ENCODE measurements at places on chromosomes 11 and 22. TPM values are rescaled to one million over a fixed set of nuclear protein-coding genes. Genes with fewer than 3 reads are reported as not detected.

Gene RCE1
- total RNA-seq = 20.4 TPM

Gene GAL
- not detected for total RNA-seq

Gene C11orf97
- not detected for total RNA-seq

DNA sequence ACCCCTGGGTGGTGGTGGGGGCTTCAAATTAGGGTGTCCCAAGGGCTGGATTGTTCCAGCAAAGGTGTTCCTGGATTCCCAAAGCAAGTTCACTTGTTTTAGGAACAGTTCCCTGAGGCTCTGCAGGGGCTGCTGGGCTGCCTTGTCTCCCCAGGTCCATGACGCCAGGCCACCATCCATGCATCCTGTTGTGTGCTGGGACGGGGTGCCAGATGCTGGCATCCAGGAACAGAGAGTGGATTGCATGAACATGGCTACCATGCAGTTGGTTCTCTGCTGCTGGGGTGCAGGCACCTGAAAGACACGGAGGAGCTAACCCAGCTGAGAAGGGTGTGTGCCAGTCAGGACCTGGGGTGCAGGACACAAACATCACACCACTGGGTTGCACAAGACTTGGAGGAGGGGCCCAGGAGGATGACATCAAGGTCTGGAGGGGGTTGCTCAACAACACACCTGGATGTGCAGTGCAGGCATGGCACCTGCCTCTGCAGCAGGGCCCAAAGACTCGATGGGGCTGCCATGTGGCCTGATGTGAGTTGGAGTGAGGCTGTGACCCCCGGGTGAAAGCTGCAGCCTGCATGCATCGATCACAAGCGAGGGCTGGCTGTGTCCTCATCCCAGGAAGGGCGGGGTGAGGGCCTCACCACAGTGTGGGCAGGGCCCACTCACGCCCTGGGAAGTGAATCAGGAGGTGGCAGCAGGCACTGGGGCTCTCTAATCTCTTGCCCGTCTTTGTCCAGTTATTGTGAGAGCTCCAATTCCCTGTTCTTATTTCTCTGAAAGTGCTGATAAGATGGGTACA is 74.0 kb upstream of the CLDN5 start:
- H3K4me1 ChIP-seq = peaks cover 41% of the 10 kb centered on the region
- no peaks in the 10 kb centered on the region for H3K27me3 ChIP-seq
- peak overlapping the region; percentile 42 for H3K4me3 ChIP-seq
- DNase-seq = peak; percentile 85
- H3K27ac ChIP-seq = peak overlapping the region; percentile 99

GRCh38 chr11:56842814-56843794 is 94.6 kb upstream of the OR9G4 start:
- H3K36me3 ChIP-seq = no peaks in the 10 kb centered on the region
- no peak overlapping the region for H3K4me3 ChIP-seq
- no peak for DNase-seq
- no peaks in the 10 kb centered on the region for H3K27me3 ChIP-seq
- no peak overlapping the region for H3K27ac ChIP-seq
- no peaks in the 10 kb centered on the region for H3K4me1 ChIP-seq

GRCh38 chr11:79314906-79315689 is 125.7 kb downstream of the TENM4 start:
- no peaks in the 10 kb centered on the region for H3K4me1 ChIP-seq
- H3K27me3 ChIP-seq = no peaks in the 10 kb centered on the region
- H3K4me3 ChIP-seq = no peak overlapping the region
- DNase-seq = no peak

DNA sequence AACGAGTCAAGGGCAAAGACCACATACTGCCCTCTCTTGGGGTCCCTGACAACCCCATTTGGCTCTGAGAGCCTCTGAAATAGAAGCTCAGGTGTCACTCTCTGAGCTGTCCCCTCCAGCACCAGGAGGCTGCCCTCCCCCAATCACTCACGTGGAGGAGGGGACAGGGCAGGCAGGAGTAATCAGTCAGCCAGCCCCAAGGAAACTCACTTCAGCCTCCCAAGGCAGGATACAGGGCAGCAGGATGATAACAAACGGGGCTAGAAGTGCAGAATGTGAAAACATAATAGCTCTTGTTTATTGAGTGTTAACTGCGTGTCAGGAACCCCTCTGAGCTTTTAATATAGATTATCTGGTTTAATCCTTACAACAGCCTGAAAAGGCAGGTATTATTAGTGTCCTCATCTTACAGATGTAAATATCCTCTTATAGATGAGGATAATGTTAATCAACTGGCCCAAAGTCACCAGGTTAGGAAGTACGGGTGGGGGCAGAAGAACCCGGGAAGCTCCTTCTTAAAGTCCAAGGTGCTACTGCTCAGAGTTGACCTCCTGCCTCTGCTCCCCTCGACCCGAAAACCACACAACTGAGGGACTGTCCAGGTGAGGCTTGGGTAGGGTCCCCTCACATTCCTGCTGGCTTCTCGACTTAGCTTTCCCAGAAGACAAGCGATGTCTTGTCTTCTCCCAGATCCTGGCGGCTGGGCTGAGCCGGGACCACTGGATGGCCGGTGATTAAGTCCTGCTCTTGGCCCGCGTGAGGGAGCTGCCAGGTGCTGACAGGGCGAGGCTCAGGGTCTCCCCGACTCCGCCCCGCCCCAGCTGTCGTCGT is 2.7 kb downstream of the CHRM4 start:
- peak overlapping the region; percentile 70 for H3K4me3 ChIP-seq
- H3K4me1 ChIP-seq = peaks cover 30% of the 10 kb centered on the region
- no peak for DNase-seq
- H3K36me3 ChIP-seq = no peaks in the 10 kb centered on the region
- H3K27ac ChIP-seq = no peak overlapping the region
- no peaks in the 10 kb centered on the region for H3K27me3 ChIP-seq

DNA sequence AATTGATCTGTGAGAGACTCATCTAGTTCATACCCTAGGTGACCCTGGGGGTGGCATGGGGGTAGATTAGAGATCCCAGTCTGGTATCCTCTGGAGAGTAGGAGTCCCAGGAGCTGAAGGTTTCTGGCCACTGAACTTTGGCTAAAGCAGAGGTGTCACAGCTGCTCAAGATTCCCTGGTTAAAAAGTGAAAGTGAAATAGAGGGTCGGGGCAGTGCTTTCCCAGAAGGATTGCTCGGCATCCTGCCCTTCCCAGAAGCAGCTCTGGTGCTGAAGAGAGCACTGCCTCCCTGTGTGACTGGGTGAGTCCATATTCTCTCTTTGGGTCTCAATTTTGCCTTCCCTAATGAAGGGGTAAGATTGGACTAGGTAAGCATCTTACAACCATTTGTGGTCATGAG is 653 bp downstream of the IL18BP start:
- H3K36me3 ChIP-seq = peaks cover 8% of the 10 kb centered on the region
- no peak for DNase-seq
- no peak overlapping the region for H3K27ac ChIP-seq
- peaks cover 13% of the 10 kb centered on the region for H3K4me1 ChIP-seq

DNA sequence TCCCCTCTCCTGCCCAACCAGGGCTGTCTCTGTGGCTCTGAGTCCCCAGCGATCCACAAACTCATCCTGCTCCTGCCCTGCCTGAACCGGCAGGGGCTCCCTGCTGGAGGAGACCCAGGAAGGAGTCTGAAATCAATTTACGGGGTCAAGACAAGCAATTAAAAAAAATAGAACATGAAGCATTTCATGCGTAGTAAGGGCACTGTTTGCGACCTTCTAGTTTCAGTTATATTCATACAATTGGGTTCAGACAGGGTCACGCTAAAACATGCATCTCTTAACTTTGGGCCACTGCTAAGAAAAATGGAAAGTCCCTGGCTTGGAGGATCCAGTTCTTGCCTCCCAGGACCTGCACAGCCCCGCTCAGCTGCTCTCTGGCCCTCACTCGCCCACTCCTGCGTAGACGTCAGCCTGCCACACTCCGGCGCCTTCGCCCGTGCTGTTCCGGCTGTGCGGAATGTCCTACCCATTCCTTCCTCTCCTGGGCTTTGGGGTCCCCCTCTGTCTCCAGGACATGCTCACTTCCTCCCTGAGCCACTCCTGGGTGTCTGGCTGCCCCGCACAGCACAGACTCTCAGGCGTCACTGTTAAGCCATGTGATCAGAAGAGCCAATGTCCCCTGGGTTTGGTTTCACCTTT is 12.8 kb downstream of the NFAM1 start:
- no peak overlapping the region for H3K27ac ChIP-seq
- no peaks in the 10 kb centered on the region for H3K36me3 ChIP-seq

GRCh38 chr11:390175-390574 is 3.8 kb upstream of the PKP3 start:
- no peak overlapping the region for H3K27ac ChIP-seq
- no peak for DNase-seq
- H3K4me3 ChIP-seq = no peak overlapping the region

Gene PHF5A
- 90.3 TPM for total RNA-seq

DNA sequence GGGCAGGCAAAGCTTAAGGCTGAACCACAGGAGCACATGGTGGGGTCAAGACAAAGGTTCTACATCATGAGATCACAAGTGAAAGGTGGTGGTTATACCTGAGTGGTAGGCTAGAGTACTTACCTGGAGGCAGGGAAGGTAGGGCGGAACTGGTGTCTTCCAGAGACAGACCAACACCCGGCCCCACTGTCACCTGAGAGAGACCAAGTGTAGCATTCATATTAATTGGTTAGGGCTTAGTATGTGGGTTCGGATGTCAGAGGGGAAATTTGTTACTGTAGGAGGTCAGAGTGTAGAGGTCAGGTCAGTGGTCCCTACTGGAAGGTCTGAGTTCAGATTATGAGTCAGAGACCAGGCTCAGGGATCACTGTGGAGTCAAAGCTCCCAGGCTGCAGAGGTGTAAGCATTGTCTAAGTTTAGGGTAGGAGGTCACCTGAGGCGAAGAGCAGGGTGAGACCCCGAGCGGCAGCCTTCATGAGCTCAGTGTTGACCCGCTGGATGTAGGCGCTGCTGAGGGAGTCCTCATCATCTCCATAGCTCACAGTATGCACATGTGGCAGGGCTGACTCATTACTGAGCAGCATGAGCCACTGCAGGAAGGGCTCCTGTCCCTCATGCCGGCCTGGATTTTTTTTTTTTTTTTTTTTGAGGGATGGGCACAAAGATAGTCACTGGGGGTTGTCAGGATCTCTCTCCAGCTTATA is 3.2 kb downstream of the TPP1 start:
- peaks cover 37% of the 10 kb centered on the region for H3K4me1 ChIP-seq
- H3K27me3 ChIP-seq = no peaks in the 10 kb centered on the region
- no peak for DNase-seq
- no peak overlapping the region for H3K27ac ChIP-seq
- H3K4me3 ChIP-seq = no peak overlapping the region

- no peaks in the 10 kb centered on the region for H3K4me1 ChIP-seq
- H3K36me3 ChIP-seq = no peaks in the 10 kb centered on the region
- no peak overlapping the region for H3K4me3 ChIP-seq
- no peak overlapping the region for H3K27ac ChIP-seq
- no peaks in the 10 kb centered on the region for H3K27me3 ChIP-seq
- DNase-seq = no peak
Measured at GRCh38 chr11:44952082-44952481, 1.4 kb upstream of the TP53I11 start.

DNA sequence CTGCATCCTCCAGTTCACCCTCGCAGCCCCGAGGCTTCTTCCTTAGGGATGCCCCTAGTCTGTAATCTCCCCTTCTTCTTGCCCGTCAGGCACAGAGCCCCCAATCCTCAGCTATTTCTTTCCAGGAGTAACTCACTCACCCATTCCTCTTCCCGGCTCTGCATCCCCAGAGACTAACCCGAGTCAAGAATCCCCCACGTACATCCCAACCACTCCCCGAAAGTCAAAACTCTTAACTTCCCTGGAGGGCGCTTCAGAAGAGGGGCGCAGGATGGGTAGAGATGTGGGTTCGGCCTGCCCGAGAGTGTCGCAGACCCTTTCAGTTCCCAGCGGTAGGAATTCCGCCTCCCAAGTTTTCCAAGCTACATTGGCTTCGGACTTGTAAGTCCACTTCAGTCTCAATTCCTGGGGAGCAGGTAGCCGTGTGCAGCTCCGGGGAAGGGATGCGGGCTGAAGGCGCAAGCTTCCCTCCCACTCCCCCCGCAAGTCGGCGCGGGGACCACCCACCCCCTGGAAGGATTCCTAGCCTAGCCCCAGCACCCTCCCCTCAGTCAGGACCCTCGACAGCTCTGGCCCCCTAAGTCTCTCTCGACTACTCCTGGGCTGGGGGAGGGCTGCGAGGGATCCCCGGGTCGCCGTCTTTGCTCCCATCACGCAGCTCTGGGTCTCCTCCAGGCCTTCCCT is 871 bp downstream of the BDNF start:
- H3K27me3 ChIP-seq = no peaks in the 10 kb centered on the region
- H3K36me3 ChIP-seq = no peaks in the 10 kb centered on the region
- no peak overlapping the region for H3K27ac ChIP-seq
- H3K4me3 ChIP-seq = no peak overlapping the region
- peaks cover 44% of the 10 kb centered on the region for H3K4me1 ChIP-seq
- DNase-seq = peak; percentile 19

DNA sequence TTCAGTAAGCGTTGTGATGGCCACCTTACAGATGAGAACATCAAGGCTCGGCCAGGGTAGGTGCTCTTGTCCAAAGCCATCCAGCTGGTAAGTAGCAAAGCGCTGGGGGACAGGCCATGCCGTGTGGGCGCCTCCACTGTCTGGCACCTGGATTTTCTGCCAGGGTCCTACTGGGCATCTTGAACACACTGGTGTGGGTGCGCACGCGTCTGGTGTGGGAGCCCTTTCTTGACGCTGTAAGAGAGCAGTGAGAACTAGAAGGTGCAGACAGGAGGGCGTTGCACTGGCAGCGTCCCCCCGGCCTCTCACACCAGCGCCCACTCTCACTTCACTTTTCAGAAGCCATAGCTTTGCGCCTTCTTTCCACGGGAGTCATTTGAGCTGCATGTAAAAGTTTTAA is 296.6 kb downstream of the TBC1D22A start:
- H3K4me1 ChIP-seq = peaks cover 57% of the 10 kb centered on the region
- H3K4me3 ChIP-seq = no peak overlapping the region
- H3K36me3 ChIP-seq = no peaks in the 10 kb centered on the region
- peak; percentile 53 for DNase-seq
- H3K27ac ChIP-seq = peak overlapping the region; percentile 65
- no peaks in the 10 kb centered on the region for H3K27me3 ChIP-seq

DNA sequence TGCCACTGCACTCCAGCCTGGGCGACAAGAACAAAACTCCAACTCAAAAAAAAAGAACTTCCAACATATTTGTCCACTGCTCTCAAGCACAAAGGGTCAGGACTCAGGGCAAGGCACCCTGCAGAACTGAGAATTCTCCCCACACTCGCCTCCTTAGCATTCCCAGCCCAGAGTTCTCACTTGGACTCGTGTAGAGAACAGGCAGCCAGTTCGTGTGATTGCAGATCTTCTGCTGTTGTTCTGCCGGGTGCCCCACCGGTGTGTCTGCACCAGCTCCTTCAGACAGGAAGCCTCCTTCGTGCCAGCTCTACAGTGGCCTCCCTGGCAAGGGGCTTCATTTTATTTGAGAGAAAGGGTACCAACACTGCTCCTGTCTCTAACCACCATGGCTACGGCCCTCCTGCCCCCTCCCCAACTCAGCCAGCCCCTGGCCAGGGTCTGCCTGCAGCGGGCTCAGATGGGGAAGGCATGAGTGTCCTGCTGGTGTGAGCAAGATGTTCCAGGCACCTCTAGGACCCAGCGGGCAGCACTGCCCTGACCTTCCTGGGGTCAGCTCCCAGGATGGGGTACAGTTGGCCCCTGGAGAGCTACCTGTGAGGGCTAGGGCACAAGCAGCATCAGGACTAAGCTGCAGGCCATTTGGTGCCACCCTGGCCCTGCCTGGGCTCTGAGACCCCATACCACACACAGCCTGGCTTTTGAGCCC is 19.5 kb upstream of the SCGB1A1 start:
- H3K4me3 ChIP-seq = no peak overlapping the region
- H3K27me3 ChIP-seq = no peaks in the 10 kb centered on the region
- no peak for DNase-seq
- no peaks in the 10 kb centered on the region for H3K4me1 ChIP-seq

- H3K27ac ChIP-seq = no peak overlapping the region
- H3K4me3 ChIP-seq = no peak overlapping the region
- H3K4me1 ChIP-seq = no peaks in the 10 kb centered on the region
- no peaks in the 10 kb centered on the region for H3K36me3 ChIP-seq
- no peaks in the 10 kb centered on the region for H3K27me3 ChIP-seq
Measured at GRCh38 chr11:63961608-63962412, 12.6 kb upstream of the COX8A start.
